GM13977 (cell line): ENCODE measurements at places on chromosomes 13 and 19.

- DNase-seq: no peak
Measured at GRCh38 chr13:41054919-41055619, 6.2 kb upstream of the WBP4 start.

DNA sequence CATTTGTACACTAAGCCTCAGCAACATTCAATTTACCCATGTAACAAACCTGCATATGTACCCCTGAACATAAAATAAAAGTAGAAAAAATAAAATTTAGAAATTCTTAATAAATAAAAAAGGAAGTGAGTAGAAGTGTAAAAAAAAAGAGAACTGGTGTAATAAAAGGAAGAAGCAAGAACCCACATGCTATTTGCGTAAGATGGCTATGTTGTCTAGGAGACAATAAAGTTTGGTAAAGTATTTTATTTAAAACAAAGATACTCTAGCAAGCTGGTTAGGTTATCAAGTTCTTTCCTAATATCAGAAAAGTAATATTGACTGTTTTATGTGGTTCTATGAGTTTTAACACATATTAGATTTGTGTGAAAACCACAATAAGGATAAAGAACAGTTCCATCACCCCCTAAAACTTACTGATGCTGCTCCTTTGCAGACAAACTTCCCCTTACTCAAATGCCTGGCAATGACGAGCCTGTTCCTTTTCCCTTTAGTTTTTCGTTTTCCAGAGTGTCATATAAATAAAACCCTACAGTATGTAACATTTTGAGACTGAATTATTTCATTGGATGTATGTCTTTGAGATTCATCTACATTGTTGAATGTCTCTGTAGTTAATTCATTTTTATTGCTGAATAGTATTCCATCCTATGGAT, 98.9 kb downstream of the TNFSF13B start:
- no peak for DNase-seq

- no peak for DNase-seq
Measured at GRCh38 chr13:20870829-20871228, 31.7 kb downstream of the XPO4 start.

DNA sequence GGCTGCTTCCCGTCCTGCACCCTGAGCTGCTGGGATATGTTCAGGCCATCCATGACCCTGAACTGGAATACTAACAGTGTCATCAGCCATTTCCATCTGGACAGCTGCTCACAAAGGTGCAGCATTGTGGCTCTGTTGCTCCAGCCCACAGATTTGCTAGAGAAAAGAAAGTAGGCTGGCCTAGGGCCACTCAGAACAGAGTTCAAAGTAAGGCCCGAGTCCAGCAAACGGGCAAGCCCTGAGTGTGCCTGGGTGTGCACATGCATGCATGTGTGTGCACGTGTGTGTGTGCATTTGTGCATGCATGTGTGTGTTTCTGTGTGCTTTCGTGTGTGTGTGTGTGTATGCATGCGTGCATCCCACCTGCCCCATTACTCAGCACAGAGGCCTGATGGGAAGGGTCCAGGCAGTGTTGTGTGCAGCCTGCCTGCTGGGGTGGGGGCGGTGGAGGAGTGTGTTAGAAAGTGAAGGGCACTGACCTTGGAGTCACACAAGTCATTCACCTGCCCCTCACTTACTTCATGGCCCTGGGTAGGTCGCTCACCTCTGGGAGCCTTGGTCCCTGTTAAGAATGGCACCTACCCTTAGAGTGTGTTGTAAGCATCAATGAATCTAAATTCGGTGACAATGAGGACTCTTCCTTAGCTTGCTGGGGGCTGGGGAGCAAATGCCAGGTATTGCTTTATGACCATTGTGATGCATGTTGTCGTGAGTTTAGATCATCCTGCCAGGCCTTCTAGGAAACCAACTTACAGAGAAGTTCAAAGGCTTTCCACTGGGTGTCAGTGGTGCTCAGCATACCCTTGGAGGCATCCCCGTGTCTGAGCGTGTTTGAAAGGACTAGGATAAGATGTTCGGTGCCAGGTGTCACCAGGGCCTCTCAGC, 53.2 kb downstream of the GPR12 start:
- DNase-seq: peak; percentile 53

DNA sequence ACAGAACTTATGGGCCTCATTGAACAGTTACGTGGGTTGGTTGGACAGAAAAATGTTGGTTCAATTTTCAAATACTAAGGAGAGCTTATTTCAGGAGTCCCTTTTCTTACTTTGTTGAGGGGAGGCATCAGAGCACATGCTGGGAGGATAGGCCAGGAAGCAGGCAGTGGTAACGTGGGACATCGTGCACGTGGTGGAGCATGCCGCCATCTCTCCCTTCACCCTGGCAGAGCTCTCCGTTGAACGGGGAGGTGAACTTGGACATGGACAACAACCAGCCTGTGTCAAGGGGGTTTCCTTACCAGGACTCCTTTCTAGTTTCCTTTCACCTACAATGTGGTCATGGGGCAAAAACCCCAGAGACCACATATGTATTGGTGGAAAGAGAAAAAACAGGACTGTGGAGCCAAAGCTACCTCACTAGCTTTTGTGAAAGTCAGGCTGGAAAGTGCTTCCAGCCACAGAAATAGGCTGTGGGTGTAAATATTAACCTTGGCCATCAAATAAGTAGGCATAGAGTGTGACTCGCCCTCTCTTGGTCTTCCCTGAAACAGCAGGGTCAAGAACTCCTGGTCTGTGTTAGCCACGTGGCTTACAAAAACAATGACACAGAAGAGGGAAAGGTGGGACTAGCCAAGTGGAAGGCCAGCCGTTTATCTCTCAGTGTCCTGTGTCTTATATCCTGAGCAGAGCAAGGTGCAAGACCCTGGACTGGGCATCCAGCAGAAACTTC, 14.4 kb downstream of the MICOS13 start:
- peak; percentile 52 for DNase-seq

DNA sequence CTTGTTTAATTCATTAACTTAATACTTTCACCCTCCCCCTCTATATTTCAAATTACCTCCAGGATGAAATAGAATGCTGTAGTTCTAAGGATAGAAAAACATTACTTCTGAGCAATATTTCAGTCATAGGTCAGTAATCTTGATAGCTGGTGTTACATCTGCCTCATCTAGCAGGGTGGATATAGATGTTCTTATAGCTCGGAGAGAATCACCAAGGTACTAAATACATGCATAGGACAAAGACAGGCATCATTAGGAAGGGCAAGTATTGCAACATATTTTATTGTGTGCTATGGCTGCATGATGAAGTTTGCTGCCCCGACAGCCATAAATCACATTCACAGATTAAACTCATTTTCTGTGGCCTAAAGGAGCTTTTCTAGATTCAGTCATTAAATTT, 601.0 kb downstream of the FGF9 start:
- DNase-seq: no peak

DNA sequence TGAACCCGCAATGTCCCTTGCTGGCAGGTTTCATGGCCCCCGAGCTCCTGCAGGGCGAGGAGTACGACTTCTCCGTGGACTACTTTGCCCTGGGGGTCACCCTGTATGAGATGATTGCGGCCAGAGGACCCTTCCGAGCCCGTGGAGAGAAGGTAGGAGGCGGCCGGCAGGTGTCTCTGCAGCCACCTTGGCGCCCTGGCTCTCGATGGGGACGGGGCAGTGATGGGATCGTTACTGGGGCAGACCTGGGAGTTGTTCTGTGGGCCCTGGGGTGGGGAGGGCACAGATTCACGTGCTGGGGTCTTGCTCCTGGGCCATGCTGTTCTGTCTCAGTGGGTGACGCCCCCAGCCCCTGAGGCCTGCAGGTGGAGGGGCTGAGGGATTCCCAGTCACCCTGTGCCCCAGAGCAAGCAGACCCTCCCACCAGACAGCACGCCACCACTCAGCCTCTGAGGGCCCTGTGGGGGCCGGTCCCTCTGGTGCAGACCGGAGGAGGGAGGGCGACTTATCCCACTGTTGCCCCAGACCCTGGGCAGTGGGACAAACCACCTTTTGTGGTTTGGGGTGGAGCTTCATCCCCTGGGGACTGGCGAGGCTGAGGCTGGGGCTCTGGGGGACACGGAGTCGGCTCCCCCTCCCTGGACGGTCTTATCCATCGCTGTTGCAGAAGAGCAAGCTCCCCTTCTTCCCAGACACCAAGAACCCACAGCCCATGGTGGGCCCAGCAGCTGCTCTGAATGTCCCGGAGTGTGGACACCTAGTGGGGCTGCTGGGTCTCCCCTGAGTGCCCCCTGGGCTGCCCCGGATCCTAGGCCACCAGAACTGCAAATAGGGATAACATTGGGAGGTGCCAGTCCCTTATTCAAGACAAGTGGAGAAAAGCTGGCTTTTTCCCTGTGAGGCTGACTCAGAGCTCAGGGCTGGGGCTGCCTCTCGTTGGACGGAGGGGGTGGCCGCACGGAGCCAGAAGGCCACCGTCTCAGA, 27.5 kb upstream of the TMEM255B start:
- DNase-seq: no peak

DNA sequence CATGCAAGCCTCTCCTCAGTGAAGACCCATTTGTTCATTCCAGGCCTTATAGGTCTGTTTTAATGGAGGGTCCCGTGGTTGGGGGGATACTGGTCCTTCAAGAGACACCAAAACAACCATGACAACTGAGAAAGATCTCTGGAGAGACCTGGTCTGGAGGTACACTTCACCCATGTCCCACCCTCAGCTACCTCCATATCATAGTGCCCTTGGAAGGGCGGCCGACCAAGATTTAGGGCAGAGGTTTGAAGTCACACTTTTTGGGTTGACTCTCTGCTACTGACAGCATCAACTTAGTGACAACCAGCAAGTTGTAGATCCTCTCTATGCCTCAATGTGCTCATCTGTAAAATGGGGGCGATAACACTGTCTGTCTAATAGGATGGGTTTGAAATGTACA, 177.3 kb downstream of the TSHZ3 start:
- DNase-seq: no peak

DNA sequence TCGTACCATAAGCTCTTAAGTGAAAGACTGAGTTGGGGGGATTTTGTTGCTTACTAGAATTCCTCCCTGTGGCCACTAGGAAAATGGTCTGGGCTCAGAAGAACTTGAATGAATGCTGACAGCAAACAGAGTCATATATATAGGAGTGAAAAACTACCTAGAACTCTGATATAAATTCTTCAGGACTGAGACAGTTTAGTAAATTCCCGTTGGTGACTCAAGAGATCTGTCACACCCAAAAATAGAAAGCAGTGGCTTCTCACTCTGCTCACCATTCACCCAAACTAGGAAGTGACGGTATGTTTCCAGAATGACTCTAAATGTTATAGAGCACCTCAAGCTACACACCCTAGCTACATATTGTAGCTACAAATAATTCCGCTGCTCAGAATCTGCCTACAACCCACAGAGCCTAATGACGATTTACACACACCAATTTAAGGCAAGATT, 116.2 kb downstream of the TBC1D4 start:
- DNase-seq: peak; percentile 69

DNA sequence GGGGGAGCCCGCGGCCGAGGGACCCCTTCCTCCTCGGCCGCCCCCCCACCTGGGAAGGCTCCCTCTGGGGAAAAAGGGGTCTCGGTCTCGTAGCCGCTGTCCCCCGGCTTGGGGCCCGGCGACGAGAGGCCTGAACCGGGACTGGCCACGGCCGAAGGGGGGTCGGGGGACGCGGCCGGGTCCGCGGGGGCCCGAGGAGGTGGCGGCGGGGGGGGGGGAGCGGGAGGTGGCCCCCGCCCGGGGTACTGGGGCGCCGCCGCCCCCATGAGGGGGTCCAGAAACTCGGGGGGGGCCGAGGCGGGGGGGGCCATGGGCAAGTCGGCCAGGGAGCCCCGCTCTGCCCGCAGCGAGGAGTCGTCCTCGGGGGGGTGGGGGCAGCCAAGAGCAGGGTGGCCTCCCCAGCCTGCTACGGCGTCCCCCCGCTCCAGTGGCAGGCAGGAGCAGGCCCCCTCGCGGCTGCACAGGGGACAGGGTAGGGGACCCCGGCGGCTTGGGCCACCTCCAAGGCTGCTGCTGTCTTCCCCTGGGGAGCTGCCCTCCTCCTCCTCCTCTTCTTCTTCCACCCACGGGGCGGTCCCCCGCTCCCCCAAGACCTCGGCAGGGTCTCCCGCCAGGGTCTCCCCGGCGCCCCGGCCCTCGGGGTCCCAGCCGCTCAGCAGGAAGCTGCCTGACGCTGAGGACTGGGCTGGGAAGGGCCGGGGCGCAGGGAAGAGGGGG, 12.9 kb downstream of the LMTK3 start:
- DNase-seq: no peak

DNA sequence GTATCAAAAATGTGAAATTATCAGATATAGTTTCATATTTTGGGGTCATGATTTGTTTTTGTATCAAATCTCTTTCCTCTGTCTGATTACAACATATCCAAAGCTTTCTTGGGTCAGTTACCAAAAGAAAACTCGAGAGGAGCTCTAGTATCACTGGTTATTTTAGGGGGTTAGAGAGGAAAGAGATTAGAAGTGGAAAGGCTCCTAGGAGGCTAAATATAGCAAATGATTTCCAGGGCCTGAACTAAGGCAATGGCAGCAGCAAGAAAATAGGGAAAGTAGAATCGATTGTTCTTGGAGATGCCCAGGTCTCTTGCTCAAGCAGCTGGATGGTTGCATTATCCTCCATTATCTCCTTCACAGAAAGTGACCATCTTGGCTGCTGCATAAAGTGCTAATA, 72.9 kb downstream of the NHLRC3 start:
- DNase-seq: no peak

DNA sequence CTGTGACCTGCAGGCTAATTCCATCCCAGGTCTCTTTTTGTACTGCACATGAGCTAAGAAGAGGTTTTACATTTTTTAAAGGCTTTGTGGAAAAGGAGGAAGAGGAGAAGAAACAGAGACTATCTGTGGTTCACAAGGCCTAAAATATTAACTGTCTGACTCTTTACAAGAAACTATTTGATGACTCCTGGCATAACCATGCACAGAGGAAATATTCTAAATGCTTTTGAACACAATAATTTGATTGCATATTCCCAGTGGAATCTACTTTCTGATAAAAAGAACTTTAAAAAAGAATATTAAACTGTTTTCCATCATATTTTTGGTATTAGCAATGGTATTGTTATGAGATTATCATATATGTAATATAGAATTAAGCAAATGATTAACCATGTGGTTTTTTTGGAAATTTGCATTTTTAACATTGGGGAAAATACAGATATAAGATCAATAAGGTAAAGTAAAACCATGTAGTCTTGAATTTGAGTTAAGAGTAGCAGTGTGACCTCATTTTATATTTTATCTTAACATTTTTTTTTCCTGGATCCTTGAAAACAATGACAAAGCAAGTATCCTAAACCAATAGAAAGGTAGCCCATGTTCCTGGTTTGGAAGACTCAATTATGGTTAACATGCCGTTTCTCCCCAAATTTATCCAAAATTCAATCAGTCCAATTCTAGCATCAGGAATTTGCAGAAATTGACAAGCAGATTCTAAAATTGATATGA, 251.0 kb downstream of the UQCRFS1 start:
- DNase-seq: no peak

DNA sequence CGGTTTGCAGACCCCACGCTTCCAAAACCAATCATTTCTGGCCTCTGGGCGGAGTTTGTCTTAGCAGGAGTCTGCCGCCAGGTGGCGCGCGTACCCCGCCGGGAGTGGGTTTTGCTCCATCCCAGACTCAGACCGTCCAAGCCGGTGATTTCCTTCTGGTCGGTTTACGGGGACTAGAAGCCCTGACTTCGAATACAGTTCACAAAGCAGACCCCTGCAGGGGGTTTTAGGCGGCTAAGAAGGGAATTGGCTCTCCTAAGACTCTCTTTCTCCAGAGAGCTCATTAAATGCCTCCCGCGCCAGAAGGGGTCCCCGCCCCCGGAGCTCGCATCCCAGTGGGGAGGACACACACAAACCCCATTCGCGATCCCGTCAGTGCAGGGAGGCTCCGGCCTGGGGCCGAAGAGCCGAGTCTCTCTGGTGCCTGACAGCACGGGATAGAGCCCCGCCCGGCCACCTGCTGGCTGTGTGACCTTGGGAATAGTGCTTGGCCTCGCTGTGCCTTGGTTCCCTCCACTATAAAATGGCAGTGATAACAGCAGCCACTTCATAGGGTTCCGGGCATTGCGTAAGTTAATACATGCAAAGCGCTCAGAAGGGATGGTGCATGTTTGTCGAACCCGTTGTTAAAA, 8.6 kb upstream of the NUP62 start:
- peak; percentile 82 for DNase-seq
